ENCODE measurements at places on chromosomes 5 and 9. TPM values are rescaled to one million over a fixed set of nuclear protein-coding genes. Genes with fewer than 3 reads are reported as not detected.
A peak's percentile ranks its signal among the peaks of the same experiment; 100 is the strongest.

C5 gene
- 1.2 TPM for total RNA-seq

DNA sequence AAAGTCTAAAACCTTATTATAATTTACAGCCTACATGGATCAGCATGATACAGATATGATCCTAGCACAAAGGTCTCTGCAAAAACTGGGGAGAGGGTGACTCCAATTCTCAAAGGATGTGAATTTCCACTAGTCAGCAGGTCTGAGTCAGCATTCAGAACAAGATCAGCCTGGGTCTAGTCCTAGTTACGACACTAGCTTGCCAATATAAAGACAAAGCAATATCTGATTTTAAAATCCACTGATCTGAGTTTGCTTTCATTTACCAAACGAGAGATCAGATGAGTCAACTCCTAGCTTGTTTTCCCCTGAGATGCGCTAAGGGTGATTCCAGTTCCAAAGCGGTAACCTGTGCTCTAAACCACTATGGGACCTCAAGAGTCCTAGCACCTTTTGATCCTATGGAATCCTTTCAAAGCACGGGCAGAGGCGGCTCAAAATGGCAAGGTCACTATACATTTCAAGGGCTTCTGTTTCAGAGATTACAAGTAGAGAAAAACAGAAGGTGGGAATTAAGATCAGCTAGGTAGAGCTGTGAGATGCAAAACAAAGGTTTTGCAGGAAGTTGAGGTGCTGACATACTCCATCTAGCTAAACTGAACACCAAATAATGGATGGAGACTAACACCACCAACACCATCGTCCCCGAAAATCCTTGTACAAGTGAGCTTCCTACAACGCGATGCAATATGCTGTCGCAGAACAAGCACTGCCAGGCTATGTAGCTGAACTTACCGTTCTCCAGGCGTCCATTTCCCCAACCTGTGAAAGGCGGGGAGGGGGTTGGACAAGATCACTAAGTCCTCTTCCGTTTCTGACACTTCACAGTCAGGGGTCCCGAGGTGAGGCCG is 906 bp downstream of the SLC25A51 start:
- DNase-seq = no peak

DNA sequence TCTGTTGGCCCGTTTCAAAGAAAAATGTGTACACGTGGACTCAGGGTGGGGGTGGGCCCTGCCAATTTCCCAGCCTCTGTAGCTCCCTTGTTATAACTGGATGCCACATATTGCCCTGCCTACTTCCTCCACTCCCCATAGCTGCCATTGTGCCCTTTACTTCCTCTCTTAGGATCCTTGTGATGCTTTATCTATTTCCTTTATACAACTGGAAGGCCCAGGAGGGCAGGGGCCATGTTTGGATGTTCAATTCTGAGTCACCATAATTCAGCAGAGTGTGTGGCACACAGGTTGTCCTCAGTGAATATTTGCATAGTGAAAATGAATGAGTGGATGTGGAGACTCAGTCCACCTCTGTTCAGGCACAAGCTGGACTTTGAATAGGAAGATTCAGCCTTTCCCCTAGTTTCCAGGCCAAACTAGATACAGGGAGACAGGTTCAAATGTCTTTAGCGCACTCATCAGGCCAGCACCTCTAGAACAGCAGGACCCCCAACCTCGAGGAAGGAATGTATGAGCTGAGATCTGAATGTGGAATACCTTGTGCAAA is 10.6 kb upstream of the FEM1C start:
- no peak for DNase-seq

FANCG gene
- total RNA-seq = 102 TPM

SOWAHA gene
- 0.47 TPM for total RNA-seq

ZDHHC11 gene
- 17.2 TPM for total RNA-seq

DNA sequence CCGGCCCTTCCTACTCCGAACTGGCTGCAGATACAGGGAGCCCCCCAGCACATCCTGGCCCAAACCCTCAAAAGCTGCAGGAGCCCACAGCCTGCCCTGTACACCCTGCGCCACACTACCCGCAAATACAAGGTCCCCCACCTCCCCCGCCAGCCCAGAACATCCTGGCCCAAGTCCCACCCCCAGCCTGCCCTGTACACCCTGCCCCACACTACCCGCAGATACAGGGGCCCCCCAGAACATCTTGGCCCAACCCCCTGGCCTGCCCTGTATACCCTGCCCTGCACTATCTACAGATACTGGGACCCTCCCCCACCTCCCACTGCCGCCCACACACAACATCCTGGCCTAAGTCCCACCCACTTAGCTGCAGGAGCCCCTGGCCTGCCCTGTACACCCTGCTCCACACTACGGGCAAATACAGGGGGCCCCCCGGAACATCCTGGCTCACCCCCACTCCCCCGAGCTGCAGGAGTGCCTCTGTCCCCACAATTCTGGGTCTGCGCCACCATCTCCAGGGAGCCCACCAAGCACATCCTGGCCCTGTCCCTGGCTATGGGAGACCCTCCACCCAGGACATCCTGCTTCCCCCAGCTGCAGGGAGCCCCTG is 8.3 kb downstream of the LPCAT1 start:
- no peak for DNase-seq

DNA sequence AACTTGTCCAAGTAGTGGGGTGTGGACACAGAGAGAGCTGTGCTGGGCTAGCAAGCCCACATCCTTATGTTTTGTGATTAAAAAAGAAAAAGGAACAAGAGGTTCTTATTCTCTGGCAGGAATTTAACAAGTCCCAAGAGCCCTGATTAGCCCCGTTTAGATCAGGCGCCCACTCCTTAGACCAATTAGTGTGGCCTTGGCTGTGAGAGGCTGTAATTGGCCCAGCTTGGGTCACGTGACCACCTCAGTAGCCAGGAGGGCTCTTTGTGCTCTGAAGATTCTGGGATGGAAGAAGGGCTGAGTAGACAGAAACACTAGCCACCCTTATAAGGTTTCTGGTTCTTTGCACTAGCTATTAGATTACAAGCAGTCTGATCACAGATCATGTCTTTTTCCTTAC is 31.1 kb downstream of the GCNT4 start:
- no peak for DNase-seq

ACOT12 gene
- not detected for total RNA-seq

- DNase-seq = no peak
These were observed 185.0 kb downstream of the NR2F1-AS1 start for GRCh38 chr5:93395971-93396379.

- DNase-seq = no peak
These were observed 21.5 kb upstream of the AKNA start for GRCh38 chr9:114409103-114409780.

DNA sequence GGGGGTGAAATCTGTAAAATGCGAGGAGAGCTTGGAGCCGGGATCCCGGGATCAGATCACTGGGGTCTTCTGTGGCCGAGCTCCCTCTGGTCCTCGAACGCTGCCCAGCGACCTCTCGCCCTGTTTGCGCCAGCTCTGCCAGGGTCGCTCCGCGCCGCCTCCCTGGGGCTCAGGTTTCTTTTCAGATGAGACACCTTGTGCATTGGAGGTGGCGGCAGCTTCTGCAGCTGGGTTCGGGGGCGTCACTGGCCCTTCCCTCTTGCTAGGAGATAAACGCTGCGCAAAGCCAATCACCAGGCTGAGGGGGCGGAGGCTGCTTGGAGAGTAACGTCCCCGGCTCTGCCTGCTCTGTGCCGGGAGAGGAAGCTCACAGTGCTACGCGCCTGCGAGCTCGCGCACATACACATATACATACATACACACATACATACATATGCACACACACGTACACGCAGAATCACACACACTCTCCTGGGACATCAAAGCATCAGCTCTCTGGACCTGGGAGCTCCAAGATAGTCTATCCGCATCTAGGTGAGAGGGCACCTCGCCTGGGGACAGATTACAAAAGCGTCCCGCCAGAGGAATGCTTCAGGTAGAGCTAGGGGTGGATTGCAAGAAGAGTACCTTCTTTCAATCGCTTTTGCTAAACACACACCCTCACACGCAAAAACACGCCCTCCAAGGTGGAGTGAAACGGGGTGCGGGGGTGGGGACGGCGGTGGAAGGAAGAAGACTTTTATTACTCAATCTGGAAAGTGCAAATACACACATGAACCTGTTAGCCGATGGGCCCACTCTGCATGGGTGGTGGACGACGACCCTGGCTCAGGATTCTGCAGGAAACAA is at the start of gene ST8SIA4:
Gene ST8SIA4 (minus strand): TSS at position 244 of the 849 bp plus-strand sequence. CDS start 327 bp downstream, outside the sequence.
- peak; percentile 90 for DNase-seq

DOLPP1 gene
- 28.4 TPM for total RNA-seq

IRX2 gene
- not detected for total RNA-seq

GRCh38 chr9:130237763-130238524 is 27.6 kb upstream of the HMCN2 start:
- no peak for DNase-seq

ITK gene
- total RNA-seq = 251 TPM

DNA sequence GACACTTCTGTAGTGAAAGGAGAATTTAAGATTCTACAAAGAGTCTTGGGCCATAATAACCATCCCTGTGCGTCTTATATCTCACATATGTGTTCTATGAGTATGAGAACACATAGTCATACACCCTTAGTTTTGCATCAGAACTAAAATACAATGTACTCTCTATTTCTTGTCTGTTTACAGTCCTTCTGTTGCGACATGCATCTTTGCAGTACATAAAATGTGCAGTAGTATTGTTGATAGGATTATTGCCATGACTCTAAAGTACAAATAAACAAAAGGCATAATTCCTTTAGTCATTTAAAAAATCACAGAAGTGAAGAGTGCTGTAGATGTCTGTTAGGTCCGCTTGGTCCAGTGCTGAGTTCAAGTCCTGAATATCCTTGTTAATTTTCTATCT is 201.9 kb downstream of the NR3C1 start:
- no peak for DNase-seq

SLC6A19 gene
- total RNA-seq = not detected

- no peak for DNase-seq
These were observed 210.5 kb downstream of the CCDC171 start for GRCh38 chr9:15763371-15763770.

GRCh38 chr9:86202338-86202882 is 57.0 kb downstream of the C9orf153 start:
- DNase-seq = peak; percentile 1

TUSC1 gene
- total RNA-seq = 0.47 TPM

NRARP gene
- 15.4 TPM for total RNA-seq

ANKRD20A1 gene
- total RNA-seq = 1.9 TPM

DNA sequence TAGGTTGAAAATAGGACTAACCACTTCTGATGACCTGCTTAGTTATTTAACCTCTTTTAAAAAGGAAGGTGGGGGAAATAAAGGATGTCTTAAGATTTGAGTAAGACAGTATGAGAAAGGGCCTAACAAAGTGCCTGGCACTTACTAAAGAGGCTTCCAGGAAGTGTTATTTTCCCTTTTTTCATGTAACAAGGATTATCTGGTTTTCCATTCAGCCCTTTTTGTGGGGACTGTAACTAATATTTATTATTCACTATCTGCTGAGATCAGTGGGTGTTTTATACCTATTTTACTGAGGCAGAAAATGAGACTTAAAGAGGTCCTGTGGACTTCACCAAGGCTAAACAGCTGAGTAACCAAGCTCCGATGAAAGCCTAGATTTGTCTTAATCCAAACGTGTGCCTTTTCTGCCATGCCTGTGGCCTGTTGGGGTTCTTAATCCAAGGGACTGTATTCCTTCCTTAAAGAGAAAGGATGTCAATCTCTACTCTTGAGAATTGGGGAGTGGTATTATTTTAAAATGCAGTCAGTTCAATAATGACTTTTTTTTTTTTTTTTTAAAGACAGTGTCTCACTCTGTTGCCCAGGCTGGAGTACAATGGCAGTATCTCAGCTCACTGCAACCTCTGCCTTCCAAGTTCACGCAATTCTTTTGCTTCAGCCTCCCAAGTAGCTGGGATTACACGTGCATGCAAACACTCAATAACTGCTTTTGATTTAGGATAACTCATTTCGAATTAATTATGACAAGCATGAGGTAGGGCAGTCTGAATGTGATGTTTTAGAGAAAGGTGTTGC is 6.5 kb downstream of the JMY start:
- no peak for DNase-seq

Data from activated T-helper 1 cell treated with anti-CD3 and anti-CD28 coated beads, Interleukin-12 subunit alpha, Interleukin-12 subunit beta, Interleukin-2, Interleukin-4 antibody, amounts not matched to agents 30 ng/mL and 10 ng/mL and 1 ng/mL, durations not matched to agents 14 hours and 24 hours and 36 hours (primary cell).